ENCODE measurements at places on chromosomes 1 and 21.

- no peak for DNase-seq
These were observed 107.5 kb upstream of the HOOK1 start for GRCh38 chr1:59707178-59707791.

- DNase-seq, result no peak
These were observed 40.3 kb upstream of the COL18A1 start for GRCh38 chr21:45364468-45365185.

GRCh38 chr1:156431366-156431765, 62.4 kb downstream of the RHBG start:
- no peak for DNase-seq

- no peak for DNase-seq
These were observed 111.5 kb downstream of the SEC16B start for GRCh38 chr1:177858332-177858821.

DNA sequence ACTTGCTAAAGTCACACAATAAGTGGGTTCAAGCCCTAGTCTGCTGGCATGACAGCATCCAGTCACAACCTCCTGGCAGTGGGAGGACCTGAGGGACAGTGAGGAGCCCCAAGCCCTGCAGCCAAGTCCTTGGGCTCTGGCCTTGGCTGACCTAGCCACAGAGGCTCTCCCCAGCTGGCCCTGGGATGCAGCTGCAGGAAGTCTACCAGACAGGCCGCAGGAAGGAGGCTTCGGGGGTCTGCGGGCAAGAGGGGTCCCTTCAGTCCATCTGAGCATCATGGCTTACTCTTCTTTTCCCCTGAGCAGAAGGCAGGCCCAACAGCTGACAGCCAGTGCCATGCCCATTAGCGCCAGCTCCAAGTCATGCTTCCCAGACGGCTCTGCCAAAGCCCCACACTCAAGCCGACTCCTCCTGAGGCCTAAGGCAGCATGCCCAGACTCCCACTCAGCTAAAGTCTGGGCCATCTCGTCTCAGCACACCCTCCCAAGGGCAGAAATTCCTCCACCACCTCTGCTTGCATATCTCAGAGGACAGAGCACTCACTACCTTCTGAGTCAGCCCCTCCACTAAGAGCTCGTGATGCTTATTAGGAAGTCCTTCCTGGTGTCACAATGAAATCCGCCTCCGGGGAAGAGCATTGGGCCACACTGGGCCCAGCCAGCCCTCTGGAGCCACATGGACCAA, 20.1 kb downstream of the SLC1A7 start:
- peak; percentile 64 for DNase-seq

DNA sequence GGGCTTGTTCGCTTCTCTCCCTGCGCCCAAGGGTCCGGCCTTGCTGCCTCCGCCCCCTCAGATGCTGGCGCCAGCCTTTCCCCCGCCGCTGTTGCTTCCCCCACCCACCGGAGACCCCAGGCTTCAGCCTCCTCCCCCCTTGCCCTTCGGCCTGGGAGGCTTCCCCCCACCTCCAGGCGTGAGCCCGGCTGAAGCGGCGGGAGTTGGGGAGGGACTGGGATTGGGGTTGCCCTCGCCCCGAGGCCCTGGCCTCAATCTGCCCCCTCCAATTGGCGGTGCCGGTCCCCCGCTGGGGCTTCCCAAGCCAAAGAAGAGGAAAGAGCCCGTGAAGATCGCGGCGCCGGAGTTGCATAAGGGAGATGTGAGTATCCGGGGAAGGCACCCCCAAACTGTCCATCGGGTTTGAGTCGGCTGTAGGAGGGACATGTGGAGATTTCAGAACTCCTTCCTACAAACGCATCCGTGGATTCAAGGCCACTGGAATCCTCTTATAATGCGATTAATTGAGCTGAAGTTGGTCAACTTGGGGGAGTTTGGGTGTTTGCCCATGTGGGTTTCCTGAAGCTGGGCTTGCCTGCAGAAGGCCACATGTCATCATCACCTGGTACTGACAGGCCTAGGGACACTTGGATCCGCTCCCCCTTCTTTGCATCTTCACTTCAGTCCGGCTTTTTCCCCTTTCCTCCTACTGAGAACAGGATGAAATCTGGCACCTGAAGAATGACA, 707 bp downstream of the PRCC start:
- DNase-seq, result peak; percentile 59

GRCh38 chr21:36330904-36331303, 10.9 kb downstream of the MORC3 start:
- DNase-seq, result peak; percentile 65

DNA sequence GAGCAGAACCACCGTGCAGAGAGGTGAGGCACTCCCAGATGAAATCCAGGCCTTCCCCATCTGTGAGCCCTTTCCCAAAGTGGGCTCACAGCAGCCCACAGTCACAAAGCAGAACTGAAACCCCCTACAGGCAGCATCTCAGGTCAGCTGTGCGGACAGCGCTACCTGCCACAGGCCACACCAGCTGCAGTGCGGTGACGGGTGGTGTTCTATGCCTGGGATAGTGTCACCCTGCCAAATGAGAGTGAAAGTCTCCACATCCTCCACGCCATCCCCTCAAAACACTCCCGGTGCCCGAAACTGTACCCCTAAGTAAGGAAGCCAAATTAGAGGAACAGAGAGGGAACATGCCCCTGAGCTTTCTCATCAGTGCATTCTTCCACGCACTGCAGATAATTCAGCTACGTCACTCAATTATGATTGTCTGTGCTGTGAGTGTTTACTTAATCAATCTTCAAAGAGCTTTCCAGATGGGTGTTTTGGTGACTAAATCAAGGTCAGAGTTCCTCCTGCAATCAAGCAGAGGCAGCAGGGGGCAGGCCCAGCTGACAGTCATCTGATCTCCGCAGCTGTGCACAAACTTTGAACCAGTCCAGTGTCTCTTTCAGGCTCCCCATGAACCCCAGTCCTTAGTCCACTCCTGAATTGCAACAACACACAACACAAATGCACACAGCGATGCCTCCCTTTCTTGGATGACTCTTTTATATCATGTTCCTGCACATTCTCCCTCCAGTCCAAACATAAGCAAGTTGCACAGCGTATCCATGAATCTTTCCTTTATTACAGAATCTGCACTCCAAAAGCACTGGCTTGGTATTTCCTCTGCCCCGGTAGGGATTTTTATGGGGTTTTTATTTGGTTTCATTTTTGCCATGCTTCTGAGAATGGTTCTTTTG, 150.0 kb downstream of the TOMM20 start:
- no peak for DNase-seq

- no peak for DNase-seq
These were observed 107.5 kb upstream of the DPT start for GRCh38 chr1:168836469-168836868.

GRCh38 chr1:206797534-206798383, 25.5 kb upstream of the IL10 start:
- DNase-seq, result peak; percentile 69

DNA sequence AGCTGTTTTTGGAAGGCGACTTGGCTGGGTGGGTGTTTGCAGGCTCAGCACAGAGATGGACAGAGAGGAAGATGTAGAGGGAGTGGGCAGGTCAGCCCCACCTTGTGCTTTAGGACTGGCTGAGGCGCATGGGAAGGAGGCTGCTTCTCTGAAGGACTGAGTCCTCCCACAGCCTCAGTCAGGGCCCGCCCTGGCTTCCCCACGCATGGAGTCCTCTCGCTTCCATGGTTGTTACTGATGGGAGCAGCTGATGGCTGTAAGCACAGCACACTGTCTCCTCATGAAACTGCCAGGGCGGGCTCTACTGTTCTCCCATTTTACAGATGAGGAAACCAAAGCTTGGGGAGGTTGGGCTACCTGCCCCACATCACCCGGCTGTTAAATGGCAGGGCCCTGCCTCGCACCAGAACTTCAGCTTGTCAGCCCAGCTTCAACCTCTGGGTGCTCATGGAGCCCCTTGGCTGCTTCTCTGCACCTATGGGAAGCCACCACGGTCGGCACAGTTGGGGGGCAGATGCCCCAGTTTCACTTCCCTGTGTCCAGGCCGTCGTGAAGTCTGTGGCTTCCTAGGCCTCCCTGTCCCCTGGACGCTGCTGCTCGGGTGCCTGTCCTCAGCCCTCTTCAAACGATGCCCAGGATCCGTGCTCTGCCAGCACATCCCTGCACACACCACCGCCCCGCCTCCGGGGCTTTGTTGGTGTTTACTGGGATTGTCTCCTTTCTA, 2.4 kb downstream of the TMEM201 start:
- DNase-seq, result no peak

DNA sequence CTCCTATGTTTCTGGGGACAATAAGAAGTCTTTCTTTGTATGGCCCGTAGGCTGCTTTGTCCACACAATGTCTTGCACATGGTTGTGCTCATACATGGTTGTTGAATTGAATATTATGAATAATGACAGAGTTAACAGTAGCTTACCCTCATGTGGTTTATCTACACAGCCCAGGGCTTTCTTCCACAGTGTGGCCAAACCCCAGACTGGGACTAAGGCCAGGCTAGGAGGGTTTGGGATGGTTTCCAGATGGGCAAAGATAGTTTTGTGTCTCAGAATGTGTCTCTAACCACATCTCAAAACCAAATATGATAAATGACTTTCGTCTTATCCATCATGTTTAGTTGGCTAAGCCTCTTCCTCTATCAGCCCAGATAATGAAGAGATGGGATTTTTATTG, 65.2 kb downstream of the CACNA1E start:
- DNase-seq, result no peak

DNA sequence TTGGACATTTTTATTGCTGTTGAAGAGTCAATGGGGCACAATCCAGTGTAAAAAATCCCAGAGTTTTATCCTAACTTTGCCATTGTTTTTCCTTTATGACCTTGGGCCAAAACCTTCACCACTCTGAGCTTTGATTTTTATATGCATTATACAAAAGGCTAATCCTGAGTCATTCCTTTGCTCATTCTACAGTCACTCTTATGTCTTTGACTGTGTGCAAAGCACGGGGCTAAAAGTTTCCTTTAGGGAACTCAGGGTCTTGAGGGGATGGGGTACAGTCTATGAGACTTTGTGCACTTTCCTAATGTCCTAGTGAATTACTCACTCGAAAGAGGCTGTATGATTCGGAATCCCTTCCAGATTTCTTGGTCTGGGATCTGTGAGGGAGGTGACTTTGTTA, 543.2 kb upstream of the CAMK1G start:
- no peak for DNase-seq

DNA sequence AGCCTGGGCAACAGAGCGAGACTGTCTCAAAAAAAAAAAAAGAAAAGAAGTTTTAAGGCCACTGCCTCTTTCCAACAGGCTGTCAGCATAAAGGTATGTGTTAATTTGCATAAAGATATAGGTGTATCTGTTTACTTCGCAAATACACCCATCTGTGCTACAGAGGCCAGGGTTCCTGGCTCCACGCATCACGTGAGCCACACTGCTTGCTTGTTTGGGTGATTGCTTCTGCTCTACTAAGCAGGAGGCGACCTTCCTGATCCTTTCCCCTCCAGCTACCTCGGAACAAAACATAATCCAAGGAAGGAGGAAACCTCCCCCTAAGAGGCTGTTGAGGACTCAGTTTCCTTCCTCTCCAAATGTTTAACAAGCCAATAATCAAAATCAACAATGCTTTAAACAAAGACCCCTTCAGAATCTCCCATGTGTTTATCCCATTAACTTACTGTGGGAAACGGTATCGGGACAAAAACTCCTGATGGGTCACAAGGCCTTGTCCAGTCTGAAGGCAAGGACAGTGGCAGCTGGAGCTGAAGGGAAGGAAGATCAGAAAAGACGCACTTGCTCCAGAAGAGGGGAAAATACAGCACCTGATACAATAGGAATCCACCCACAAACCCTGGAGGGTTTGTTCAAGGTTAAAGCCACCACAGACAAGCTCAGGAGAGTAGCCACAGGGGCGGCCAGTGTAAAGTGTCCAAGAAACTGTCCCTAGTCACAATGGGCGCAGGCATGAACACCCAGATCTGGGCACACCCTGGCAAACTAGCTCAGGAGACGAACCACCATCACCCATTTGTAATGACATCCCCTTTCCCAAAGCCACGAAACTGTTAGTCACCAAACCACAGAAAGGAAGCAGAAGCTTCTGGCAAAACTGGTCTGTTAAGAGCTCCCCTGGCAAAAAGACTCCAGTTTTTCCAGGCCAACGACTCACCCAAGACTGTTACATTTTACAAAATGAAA, 17.2 kb downstream of the CTNNBIP1 start:
- no peak for DNase-seq

DNA sequence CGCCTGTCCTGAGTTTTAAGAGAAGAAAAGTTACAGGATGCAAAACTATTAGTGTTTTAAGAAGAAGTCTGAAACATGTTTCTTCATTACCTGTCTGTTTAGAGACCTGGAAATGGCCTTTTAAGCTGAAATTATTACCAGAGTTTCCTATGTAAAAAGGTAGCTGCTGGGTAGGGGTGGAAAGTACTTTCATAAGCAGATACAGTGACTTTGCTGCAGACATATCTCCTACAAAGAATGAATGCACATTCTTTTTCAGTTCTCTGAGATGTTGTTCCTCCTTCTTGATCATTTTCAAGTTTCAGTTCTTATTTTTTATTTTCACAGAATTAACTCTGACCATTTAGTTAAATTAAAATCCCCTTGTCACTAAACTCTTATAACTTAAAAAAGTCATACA, 1329.6 kb downstream of the KCNT2 start:
- DNase-seq, result no peak

DNA sequence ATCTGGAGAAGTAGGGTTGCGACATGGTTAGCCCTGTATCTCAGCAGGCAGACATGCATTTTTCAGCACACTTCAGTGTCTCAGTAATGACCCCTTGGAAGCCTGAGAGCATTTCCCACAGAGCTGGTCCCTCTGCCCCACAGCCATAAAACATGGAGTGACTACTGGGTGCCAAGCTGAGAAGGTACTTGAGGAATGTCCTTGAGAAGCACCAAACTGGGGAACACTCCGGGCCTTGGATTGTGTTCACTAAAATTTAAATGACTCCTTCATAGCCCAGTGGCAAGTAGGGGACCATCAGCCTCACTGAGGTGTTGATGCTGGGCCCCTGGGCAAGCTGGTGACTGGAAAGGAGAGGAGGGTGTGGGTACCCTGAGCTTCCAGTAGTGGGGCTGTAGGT, 54.7 kb downstream of the KCNJ6 start:
- DNase-seq, result no peak

DNA sequence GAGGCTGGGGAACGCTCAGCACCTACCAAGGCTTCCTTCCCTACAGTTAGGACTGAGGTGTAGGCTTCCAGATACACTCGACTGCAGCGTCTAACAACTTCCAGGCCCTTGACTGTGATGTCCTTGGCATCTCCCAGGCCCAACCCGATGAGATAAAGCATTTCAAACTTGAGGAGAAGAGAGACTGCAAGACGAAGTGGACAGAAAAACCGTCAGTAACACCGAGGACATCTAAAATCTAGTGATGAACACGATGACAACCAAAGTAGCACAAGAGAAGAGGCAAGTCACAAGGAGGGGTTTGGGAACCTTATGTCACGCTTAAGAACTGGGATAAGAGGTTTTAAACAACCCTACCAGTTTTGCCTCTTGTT, 314 bp downstream of the DPH5 start:
- no peak for DNase-seq

- no peak for DNase-seq
These were observed 90.7 kb downstream of the ARHGEF10L start for GRCh38 chr1:17630048-17630830.

GRCh38 chr1:228471762-228472398, 15.3 kb upstream of the RNF187 start:
- no peak for DNase-seq

DNA sequence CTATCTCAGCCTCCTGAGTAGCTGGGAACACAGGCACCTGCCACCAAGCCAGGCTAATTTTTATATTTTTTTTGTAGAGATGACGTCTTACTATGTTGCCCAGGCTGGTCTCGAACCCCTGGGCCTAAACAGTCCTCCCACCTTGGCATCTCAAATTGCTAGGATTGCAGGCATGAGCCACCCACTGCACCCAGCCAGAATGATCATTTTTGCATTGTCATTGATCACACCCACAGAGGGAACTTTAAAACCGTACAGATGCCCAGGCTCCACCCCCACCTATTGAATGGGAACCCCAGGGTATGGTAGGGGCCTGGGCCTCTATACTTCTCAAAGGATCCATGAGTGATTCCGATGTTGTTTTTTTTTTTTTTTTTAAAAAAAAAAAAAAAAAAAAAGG, 36.7 kb downstream of the ETNK2 start:
- no peak for DNase-seq
